Heart left ventricle (tissue), 16 donors: ENCODE measurements at places on chromosomes 16 and 17. TPM values are rescaled to one million over a fixed set of nuclear protein-coding genes. Genes with fewer than 3 reads are reported as not detected.
A peak's percentile ranks its signal among the peaks of the same experiment; 100 is the strongest.

DNA sequence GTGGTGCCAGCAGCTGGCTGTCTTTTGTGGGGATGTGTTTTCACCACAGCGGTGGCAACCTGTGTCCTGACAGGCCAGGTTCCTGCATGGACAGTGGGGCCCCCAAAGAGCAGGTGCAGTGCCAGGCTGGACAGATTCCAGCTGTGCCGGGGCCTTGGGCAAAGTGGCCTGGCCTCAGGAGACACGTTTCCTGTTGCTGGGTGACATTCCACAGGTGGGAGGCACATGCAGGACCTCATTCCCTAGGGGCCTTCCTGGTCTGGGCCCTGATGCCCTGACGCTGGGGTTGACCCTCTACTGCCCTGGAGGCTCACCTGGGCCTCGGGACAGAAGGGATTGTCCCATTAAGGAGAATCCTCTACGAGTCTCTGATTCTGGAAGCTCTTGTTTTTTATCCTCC is 182.4 kb downstream of the RAB11FIP4 start:
- H3K36me3 ChIP-seq: no peaks in the 10 kb centered on the region
- DNase-seq: no peak
- H3K27me3 ChIP-seq: no peaks in the 10 kb centered on the region
- peaks cover 44% of the 10 kb centered on the region for H3K4me1 ChIP-seq
- H3K4me3 ChIP-seq: no peak overlapping the region
- no peak overlapping the region for H3K27ac ChIP-seq

GRCh38 chr17:76276461-76277299 is 11.5 kb downstream of the UBALD2 start:
- H3K4me1 ChIP-seq: peaks cover 3% of the 10 kb centered on the region
- DNase-seq: no peak
- no peaks in the 10 kb centered on the region for H3K36me3 ChIP-seq
- H3K4me3 ChIP-seq: no peak overlapping the region
- peak overlapping the region; percentile 32 for H3K27ac ChIP-seq

GRCh38 chr16:65004570-65004969 is 117.3 kb downstream of the CDH11 start:
- DNase-seq: no peak
- no peak overlapping the region for H3K4me3 ChIP-seq
- no peaks in the 10 kb centered on the region for H3K27me3 ChIP-seq
- no peak overlapping the region for H3K27ac ChIP-seq

DNA sequence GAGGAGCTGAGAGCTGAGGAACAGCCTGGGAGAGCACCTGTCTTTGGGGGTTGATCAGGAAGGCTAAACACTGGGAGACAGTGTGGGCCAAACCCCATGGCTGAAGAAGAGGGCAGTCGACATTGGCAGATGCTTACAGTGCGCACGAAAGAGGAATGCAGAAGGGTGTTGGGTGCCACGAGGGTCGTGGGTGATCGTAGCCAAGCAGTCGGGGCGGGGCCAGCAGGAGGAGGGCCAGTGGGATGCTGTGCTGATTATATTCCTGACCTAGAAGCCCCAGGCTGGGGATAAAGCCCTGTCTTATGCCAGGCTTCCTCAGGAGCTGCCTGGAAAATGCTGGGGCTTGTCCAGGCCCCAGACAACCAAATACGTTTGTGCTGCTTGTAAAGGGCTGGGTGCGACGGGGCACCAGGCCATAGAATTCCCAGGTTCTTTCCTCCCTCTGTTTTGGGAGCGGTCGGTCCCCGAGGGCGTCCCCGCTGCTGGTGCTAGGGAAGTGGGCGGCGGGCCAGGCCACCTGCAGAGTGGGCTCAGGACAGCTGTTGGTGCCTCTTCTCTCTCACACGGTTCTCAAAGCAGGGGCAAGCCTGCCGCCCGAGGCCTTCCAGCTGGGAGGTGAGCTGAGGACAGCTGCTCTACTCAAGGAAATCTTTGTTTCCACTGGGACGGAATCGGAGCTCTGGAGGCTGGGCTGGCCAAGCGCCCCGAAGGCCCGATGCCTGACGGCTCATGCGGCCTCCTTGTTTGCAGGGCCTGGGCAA is 10.0 kb downstream of the C1QTNF1 start:
- no peak overlapping the region for H3K4me3 ChIP-seq
- no peaks in the 10 kb centered on the region for H3K4me1 ChIP-seq
- peak; percentile 60 for DNase-seq
- H3K27ac ChIP-seq: peak overlapping the region; percentile 57
- H3K27me3 ChIP-seq: no peaks in the 10 kb centered on the region

DNA sequence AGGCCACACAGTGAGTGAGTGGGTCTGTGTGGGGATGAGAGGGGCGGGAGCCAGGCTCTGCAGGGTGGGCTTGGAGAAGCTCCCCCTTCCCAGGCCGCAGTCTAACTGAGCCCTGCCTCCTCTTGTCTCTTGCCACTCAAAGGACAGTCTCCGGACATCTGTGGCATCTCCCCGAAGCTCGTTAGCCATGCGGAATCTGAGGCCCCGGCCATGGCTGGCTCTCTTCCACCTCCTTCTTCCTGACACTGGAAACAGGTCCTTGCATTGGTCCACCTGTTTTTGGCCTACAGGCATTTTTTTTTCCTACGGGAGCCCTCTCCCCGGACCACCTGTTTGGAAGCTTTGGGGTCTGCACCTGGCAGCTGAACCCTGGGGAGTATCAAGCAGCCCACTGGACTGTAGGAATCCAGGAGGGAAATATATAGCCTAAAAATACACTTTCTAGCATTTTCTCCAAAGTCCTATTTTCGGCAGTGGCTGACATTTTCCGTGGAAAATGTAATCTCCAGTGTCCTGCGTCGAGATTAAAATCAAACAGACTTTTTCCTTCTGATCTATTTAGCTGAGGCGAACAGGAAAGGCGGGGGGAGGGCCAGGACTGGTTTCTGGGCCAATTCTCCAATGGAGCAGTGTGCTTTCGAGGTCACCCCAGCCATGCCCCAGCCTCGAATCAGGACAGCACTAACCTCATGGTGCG is 9.1 kb downstream of the ATP2A3 start:
- H3K36me3 ChIP-seq: no peaks in the 10 kb centered on the region

- H3K27me3 ChIP-seq: no peaks in the 10 kb centered on the region
- no peaks in the 10 kb centered on the region for H3K36me3 ChIP-seq
- H3K4me1 ChIP-seq: no peaks in the 10 kb centered on the region
Measured at GRCh38 chr16:69033151-69033949, 72.1 kb upstream of the HAS3 start.

GRCh38 chr16:85420501-85421337 is 192.4 kb upstream of the GSE1 start:
- no peak overlapping the region for H3K27ac ChIP-seq
- no peaks in the 10 kb centered on the region for H3K36me3 ChIP-seq
- H3K4me1 ChIP-seq: peaks cover 6% of the 10 kb centered on the region
- peak; percentile 44 for DNase-seq
- H3K27me3 ChIP-seq: no peaks in the 10 kb centered on the region
- H3K4me3 ChIP-seq: no peak overlapping the region

DNA sequence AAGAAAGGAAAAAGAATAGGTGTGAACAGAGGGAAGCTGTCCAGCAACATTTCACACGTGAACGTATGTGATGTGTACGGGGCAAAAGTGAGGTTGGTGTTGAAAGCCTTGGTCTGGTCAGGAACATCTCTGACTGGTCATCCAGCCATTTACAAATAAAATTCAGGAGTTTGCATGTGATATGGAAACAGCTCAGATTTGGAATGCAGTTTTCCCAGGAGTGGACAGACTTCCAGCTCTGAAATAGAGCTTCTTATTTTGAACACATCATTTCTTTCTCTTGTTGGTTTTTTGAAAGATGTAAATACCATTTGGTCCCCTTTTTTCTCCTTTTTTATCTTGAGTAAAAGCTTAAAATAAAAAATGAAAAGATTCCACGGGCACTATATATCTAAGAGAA is 566.2 kb upstream of the ZFHX3 start:
- H3K27me3 ChIP-seq: peaks cover 12% of the 10 kb centered on the region
- no peaks in the 10 kb centered on the region for H3K36me3 ChIP-seq
- H3K4me1 ChIP-seq: no peaks in the 10 kb centered on the region

DNA sequence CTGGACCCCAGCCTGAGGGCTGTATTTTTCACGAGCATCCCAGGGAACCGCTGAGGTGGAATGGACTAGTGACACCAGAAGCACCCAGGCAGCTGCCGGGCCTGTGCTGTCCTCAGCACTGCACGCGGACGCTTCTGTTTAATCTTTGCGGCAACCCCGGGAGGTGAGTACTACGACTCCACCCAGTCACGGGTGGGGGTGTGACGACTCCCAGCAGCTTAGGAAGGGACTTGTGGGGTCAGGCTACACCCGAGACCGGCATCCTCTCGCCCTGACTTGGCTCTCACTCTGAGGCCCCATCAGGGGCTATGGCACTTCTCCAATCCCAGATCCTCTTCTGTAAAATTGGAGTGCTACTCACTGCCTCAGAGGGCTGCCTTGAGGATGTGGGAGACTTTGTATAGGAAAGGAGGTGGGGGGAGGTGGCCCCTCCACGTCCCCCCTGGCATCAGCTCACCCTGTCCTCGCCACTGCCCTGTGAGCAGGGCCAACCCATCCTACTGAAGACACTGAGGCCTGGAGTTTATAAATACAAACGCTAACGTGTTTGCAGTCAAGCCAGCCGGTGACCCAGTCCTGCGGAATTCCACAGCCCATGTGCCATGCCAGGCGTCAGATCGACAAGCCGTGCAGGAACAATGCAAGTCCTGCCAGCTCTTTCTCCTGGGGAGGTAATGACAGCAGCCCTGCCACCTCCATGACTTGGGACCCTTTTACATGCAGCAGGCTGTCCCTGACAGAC is 44.4 kb downstream of the PPL start:
- DNase-seq: peak; percentile 56
- peaks cover 5% of the 10 kb centered on the region for H3K4me1 ChIP-seq
- no peaks in the 10 kb centered on the region for H3K27me3 ChIP-seq
- H3K4me3 ChIP-seq: no peak overlapping the region
- H3K36me3 ChIP-seq: peaks cover 24% of the 10 kb centered on the region

The SCNN1B gene
- total RNA-seq: 0.71 TPM

The WFDC1 gene
- total RNA-seq: 1.7 TPM

The CLDN9 gene
- total RNA-seq: 0.81 TPM

The CHST4 gene
- not detected for total RNA-seq
